ENCODE measurements at places on chromosomes 6 and 20.
A peak's percentile ranks its signal among the peaks of the same experiment; 100 is the strongest.

DNA sequence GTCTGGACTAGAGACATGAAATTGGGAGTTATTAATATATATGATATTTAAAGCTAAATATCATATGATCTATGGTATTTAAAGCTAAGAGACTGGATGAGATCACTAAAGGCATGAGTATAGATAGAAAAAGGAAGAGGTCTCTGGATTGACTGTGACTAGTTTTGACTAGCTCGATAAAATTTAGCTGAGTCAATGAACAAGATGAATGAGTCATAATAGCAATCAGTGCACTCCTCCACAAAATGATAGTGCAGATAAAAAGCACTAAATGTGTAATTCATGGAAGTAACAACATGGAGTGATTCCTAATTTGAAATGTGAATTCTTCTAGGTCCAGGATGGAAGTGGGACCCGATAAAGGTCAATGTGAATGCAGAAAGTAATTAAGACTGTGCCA, 127.4 kb downstream of the PFDN4 start:
- no peak for DNase-seq

DNA sequence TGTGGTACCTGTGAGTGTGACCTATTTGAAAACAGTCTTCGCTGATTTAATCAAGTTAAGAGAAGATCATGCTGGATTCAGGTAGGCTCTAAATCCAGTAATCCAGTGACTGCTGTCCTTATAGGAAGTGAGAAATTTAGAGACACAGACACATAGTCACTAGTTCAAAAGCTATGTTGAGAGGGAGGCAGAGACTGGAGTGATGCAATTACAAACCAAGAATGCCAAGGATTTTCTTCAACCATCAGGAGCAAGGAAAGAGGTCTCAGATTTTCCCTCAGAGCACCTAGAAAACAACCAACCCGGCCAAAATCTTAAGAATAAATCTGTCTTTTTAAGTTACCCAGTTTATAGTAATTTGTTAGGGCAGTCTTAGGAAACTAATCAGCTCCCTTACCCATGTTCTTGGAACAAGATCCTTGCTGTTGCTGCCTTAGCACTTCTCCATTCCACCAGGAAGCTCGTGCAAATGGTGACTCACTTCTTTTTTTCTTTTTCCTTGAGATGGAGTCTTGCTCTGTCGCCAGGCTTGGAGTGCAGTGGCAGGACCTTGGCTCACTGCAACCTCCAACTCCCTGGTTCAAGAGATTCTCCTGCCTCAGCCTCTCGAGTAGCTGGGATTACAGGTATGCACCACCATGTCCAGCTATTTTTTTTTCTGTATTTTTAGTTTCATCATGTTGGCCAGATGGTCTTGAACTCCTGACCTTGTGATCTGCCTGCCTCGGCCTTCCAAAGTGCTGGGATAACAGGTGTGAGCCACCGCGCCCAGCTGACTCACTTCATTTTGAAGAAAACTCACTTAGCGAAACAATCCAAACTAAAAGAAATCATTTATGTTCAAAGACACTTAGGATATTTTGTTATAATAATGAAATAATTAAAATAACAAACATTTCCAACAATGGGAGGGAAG, 34.4 kb upstream of the ZNF184 start:
- no peak for DNase-seq

- DNase-seq = peak; percentile 40
Measured at GRCh38 chr20:49245921-49246740, 26.9 kb downstream of the DDX27 start.

DNA sequence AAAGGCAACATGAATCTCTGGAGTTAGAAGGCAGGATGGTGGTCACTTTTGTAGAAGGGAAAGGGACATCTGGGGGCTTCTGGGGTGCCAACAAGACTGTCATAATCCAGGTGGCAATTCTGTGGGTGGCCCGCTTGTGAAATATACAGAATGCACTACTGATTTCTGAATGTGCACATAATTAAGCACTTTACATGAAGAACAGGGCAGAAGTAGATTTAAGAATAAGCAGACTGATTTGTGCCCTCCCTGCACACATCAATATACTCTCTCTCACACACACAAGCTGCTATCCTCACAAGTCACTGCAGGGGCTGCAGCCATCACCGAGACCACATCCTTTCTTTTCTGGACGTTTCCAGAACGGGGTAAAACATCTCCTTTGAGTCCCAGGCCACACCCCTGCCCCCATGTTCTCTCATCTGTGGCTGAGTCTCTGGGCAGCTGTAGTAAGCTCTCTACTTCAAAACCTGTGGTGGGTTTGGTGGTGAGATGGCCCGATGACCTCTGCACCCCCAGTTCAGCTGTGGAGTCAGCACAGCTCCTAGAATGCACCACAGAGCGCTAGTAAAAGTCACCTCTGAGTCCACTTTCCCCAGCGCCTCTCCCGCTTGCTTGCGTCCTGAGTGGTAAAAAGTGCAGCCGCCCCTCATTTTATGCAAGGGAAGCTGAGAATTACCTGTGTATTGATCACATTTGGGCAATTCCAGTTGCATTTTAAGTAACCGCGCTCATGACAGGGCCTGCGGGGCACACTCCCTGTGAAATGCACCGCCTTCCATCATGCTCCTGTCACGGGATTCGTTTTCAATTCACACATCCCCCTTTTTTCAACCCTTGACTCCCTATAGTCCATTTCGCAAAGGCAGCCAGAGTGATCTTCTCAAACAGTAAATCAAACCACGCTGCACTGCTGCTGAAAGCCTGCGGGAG, 115.5 kb downstream of the NFATC2 start:
- peak; percentile 56 for DNase-seq

DNA sequence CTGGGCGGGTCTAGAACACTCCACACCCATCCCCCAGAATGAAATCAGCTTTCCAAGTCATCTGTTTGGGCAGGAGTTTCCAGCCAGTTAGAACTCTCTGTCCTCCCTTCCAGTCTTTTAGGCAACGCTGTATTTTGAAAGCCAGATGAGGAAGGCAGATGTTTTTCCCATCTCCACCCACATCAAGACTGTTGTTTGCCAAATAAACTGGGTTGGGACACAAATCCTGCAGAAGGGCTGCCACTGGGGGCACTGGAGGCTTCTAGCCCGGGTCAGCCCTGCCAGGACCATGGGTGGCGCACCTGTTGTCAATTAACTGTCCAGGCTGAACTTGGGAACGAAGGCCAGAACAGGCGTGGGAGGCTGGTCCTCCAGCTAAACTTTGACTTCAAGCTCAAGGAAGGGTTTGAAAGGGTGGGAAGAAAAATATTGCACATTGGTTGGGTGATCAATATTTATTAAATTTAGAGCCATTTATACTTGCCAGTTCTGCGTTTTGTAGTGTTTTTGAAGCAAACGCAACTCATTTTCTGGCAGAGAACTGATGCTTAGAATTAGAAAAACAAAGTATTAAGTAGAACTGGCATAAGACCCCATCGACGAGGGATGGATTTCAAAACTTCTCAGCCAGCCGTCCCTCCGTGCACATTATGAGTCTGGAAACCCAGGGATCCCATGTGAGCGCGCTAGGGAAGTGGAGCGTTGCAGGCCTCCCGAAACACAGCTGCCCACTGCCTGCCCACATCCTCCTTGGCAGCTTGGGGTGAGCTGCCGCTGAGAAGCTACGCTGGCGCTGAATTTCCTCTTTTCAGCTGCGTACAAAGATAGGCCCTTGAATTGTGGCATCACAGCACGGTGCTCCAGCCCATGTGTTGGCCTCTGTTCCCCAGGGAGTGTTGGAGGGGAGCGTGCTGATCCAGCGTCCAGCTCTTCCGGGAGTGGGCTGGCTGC, 297.4 kb downstream of the QKI start:
- DNase-seq = peak; percentile 4

- no peak for DNase-seq
Measured at GRCh38 chr6:157909282-157909664, 72.4 kb upstream of the SYNJ2 start.

GRCh38 chr20:8161264-8162071, 29.4 kb downstream of the PLCB1 start:
- DNase-seq = peak; percentile 14

DNA sequence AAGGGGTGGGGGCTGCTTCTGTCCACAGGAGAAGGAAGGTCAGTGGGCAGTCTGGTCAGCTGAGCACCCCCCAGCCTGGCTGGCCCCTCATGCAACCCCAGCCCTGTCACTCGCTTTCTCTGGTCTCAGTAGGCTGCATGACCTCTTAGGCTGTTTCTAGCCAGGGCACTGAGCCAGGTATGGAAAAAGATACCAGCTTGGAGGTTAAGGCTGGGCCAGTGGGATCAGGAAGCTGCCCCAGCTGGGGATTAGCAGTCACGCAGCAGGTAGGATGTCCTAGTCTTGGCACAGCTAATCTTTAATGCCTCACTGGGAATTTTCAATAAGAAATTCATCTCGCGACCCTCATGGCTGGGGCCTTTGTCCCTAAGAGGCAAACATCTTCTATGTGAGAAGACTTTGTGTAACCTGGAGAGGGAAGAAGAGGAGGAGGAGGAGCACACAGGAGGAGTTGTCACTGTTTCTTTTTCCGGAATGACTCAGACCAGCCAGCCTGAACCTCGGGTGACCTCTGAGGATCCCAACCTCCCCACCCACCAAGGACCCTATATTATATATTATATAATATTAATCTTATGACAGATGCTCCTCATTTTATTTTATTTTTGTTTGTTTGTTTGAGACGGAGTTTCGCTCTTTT, 2.4 kb upstream of the BPIFA2 start:
- no peak for DNase-seq

DNA sequence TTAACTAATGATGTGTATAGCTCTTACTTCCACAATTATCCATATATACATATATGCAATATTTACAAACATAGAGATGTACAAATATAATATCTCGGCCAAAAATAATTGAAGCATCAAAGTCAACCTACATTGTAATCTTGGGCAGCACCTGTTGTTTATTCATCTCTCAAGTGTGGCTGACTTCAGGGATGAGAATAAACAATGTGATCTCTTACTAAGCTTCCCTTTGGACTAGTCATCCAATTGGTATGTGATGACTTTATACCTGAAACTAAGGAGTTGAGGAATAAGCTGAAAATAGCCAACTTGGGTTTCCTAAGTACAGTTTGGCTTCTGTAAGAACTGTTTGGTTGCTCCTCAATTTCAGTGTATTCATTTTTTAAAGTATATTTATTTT, 256.6 kb downstream of the KHDC1L start:
- DNase-seq = no peak

- DNase-seq = no peak
Measured at GRCh38 chr20:6008254-6008653, 45.6 kb downstream of the LRRN4 start.

DNA sequence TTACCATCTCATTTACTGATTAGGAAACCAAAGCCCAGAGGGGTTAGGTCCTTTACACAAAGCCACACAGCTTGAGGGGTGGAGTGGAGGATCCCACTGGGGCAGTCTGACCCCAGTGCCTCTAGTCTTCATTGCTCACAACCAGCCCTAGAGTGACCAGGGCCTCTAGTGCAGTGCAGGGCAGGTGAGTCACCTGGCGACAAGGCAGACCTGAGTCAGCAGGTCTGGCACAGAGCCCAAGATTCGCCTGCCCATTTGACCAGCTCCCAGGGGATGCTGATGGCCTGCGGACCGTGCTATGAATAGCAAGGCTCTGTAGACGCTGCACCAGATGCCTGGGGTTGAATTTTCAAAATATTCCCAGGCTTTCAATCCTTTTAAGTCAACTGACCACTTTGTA, 29.9 kb downstream of the CDH26 start:
- no peak for DNase-seq

- no peak for DNase-seq
Measured at GRCh38 chr6:167500961-167501360, 176.1 kb downstream of the TTLL2 start.

All from activated CD8-positive, alpha-beta T cell treated with anti-CD3 and anti-CD28 coated beads for 36 hours (primary cell).